ENCODE measurements at places on chromosomes 4 and X.

GRCh38 chr4:111650674-111651086, 494.6 kb upstream of the FAM241A start:
- no peak for DNase-seq

- DNase-seq: peak; percentile 68
Observed at GRCh38 chrX:47501226-47502074, 18.4 kb upstream of the ZNF41 start.

DNA sequence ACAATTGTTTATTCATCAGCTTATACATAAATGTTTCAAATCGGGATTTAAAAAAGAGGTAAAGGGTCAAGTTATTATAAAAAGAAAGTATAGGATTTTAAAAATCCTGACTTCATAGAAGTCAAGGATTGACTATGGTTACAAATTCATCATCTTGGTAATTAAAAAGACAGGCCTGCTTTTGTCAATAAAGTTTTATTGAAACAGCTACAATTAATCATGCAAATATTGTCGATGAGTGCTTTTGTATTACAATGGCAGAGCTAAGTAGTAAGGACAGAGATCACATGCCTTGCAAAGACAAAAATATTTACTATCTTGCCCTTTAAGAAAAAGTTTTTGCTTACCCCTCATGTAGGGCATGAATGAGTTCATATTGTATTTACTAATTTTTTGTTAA, 595.4 kb downstream of the IL15 start:
- DNase-seq: no peak

- no peak for DNase-seq
Observed at GRCh38 chr4:56283375-56283774, 103.9 kb downstream of the AASDH start.

DNA sequence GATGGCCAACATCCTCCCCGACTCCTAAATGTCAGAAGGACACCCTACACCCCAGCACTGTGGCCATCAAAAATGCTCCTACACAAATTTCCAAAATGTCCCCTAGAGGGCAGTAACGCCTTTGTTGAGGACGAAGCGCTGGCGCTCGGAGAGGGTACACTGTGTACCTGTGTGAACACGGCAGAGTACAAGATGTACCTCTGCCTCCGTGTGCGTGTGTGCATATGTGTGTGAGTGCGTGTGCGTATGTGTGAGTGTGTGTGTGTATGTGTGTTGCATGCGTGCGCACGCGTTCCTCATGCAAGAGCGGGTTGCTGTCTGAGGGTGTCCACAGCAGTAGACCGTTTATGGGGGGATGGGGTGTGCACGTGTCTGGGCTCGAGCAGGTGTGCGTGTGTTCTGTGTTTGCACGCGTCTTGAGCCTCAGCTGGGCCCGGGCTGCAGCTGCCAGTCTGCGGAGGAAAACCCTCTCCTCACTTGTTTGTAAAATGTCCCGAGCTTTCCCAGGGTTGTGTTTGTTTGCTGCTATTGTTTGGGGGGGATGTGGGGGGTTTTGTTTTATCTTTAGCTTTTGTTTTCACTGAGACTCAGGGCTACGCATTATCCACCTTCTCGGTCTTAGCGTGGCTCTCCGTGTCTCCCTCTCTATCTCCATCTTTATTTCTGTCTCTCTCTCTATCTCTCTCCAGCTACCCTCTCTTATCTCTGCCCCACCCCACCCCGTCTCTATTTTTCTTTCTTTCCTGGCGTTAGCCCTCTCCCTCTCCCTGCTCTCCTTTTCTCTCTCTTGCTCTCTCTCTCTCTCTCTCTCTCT, 10.4 kb upstream of the TSPYL2 start:
- DNase-seq: peak; percentile 65

DNA sequence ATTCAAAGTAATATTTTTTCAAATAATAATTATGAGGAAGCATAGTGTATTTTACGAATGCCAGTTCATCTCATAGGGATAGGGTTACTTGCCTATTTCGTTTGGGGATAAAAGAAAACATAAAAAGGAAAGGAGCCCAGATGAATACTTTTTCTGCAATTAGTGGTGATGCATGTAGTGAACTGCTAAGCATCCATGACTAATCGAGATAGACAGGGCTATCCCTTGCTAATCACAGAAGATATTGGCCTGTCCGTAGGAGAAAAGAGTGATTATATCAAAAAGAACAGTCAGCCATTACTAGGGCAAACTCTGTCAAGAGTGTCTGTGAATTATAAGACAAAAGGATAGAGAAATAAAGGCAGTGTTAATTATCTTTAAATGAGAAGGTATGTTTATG, 746.1 kb downstream of the C4orf33 start:
- no peak for DNase-seq

GRCh38 chr4:122086338-122087065, 65.6 kb upstream of the BLTP1 start:
- peak; percentile 29 for DNase-seq

DNA sequence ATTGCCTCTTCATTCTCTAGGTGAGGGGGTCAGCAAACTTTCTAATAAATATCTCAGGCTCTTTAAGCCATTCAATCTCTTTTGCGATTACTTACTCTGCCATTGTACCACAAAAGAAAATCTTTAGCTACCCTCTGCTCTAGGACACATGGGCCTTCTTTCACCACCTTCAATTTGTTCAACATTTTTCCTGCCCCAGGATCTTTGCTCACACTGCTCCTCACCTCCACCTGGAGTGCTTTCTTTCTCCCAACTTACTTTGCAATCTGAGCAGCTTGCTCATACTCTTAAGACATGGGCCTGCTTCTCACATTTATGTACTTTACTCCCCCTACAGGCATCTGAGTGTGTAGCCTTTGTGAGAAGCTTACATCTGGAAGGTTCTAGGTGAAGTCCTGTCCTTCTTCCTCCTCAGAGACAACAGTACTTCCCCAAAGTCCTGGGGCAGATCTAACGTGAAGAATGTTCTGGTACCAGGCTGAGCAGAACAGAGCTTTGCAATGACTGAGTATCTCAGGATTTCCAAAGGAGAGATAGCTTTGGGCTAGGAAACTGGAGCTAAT, 55.0 kb upstream of the PRDM5 start:
- peak; percentile 77 for DNase-seq

DNA sequence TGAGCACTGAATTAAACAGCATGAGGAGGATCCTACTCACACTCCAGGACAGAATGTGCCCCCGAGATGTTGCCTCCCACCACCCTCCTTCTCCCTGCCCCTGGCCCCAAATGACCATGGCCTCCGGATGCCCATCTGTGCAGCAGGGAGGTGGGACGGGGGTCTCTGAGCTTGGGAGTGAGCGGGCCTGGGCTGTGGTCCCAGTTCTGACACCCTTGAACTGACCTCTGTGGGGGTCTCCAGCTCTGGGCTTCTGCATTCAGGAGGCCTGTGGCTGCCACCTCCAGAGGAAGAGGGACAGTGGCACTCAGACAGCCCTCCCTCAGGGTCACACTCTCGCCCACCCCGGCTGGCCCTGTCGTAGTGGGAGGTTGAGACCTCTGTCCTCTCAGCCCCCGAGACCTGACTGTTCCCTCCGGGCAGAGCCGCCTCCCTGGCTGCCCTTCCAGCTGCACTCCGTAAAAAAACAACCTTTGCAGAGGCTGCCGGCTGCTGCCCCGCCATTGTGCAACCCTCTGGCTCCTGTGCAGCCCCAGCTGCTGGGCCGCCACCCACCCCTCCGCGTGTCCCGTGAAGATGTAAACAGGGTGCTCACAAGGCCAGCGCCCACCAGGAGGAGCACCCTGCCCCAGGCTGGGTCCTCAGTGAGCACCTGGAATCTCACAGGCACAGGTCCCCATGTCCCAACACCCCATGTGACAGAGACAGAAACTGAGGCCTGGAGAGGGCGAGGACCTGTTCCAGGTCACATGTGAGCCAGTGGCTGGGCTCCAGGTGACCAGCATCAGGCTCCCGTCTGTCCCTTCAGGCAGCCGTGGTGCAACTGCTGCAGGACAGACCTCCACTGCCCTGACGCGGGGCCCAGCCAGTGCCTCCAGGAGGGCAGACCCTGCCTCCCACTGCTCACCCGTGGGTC, 39.6 kb downstream of the HTRA3 start:
- DNase-seq: peak; percentile 59

DNA sequence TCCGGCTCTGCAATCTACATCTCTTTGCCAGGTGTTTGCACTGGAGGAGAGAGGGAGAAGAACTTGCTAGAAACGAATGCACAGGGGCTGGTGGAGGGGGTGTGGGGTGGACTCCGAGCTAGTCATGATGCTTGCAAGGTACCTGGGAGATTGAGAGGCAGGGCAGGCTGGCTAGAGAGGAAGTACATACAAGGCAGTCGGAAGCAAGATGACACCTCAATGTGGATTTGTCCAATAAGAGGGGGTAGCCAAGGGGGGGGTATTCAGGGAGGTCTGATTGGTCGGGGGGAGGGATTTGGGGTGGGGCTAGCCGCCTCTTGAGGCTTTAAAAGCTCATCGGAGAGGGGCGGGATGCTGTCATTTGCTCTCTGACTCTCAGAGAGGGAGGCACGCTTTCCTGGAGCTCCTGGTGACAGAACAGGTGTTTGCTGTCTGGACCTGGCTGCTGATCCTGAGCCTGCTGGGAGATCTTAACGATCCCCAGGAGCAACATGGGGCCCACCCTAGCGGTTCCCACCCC, at the start of gene GPR50:
Gene GPR50, plus strand, starts transcription at position 354 of the 520 bp plus-strand sequence. Its CDS starts 138 bp downstream, at position 492.
- no peak for DNase-seq
